Naive thymus-derived CD8-positive, alpha-beta T cell (primary cell): ENCODE measurements at places on chromosomes 7 and 10.

GRCh38 chr10:83371696-83372490, 767.4 kb upstream of the GHITM start:
- H3K4me3 ChIP-seq, result no peak overlapping the region
- H3K36me3 ChIP-seq, result no peaks in the 10 kb centered on the region
- no peaks in the 10 kb centered on the region for H3K27me3 ChIP-seq
- DNase-seq, result no peak

- H3K4me1 ChIP-seq, result no peaks in the 10 kb centered on the region
- H3K27me3 ChIP-seq, result peaks cover 16% of the 10 kb centered on the region
- no peak overlapping the region for H3K4me3 ChIP-seq
- no peak for DNase-seq
Measured at GRCh38 chr7:44318332-44318731, 7.1 kb downstream of the CAMK2B start.

GRCh38 chr7:43462836-43463235, 120.1 kb upstream of the STK17A start:
- no peak overlapping the region for H3K27ac ChIP-seq
- H3K36me3 ChIP-seq, result no peaks in the 10 kb centered on the region
- H3K27me3 ChIP-seq, result peaks cover 5% of the 10 kb centered on the region
- DNase-seq, result no peak
- H3K4me3 ChIP-seq, result no peak overlapping the region
- peaks cover 8% of the 10 kb centered on the region for H3K4me1 ChIP-seq

- no peak overlapping the region for H3K27ac ChIP-seq
- no peaks in the 10 kb centered on the region for H3K27me3 ChIP-seq
- DNase-seq, result peak; percentile 28
- no peak overlapping the region for H3K4me3 ChIP-seq
- H3K4me1 ChIP-seq, result peaks cover 12% of the 10 kb centered on the region
Measured at GRCh38 chr10:132654708-132655661, 117.4 kb downstream of the INPP5A start.

GRCh38 chr7:155263581-155264143, 34.0 kb upstream of the INSIG1 start:
- H3K27me3 ChIP-seq, result no peaks in the 10 kb centered on the region
- H3K4me3 ChIP-seq, result no peak overlapping the region
- no peak for DNase-seq

DNA sequence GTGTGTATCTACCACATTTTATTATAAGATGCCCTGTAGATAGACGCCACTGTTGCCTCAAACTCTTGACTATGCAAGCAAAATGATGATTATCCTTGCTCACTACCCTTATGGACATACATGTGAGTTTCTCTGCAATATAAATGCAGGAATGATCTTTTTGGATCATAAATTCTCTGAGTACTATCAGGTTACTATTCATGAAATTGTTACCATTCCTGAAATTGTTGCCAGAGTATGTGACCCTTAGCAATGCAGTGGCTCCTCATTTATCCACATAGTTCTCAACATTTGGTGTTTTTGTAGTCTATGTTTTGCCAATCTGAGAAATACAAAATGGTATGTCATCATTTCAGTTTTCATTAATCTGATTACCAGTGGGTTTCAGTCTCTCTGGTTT, 166.2 kb upstream of the FAM3C start:
- no peak for DNase-seq
- H3K27me3 ChIP-seq, result peaks cover 4% of the 10 kb centered on the region
- H3K4me3 ChIP-seq, result no peak overlapping the region
- no peak overlapping the region for H3K27ac ChIP-seq
- no peaks in the 10 kb centered on the region for H3K36me3 ChIP-seq

- H3K36me3 ChIP-seq, result no peaks in the 10 kb centered on the region
- no peaks in the 10 kb centered on the region for H3K27me3 ChIP-seq
- peak; percentile 37 for DNase-seq
- no peak overlapping the region for H3K4me3 ChIP-seq
Measured at GRCh38 chr10:97025613-97026242, 160.0 kb downstream of the SLIT1 start.

- H3K4me3 ChIP-seq, result no peak overlapping the region
- no peaks in the 10 kb centered on the region for H3K27me3 ChIP-seq
- H3K4me1 ChIP-seq, result no peaks in the 10 kb centered on the region
- H3K36me3 ChIP-seq, result peaks cover 8% of the 10 kb centered on the region
- no peak for DNase-seq
Measured at GRCh38 chr7:150388709-150389531, 9.8 kb downstream of the ZNF775 start.

DNA sequence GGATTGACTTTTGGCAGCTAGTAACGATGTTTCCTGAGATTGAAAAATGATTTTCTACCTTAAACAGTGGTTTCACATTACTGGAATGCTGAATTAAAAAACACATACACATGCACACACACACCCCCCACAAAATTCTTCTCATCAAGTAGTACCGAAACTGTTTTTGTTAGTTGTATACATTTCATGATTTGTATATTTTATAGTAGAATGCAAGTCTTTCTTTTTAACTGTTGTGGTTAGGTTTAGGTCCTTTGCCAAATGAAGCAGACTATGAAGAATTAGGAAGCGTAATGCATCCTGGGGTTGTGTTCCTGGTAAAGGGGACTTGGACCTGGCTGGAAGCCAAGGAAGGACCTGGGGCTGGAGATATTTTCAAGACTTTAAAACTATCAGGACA, 505.8 kb downstream of the SUGCT start:
- H3K4me1 ChIP-seq, result peaks cover 5% of the 10 kb centered on the region
- DNase-seq, result no peak
- no peak overlapping the region for H3K4me3 ChIP-seq
- no peaks in the 10 kb centered on the region for H3K36me3 ChIP-seq

- peaks cover 48% of the 10 kb centered on the region for H3K4me1 ChIP-seq
- no peaks in the 10 kb centered on the region for H3K27me3 ChIP-seq
- no peak for DNase-seq
- H3K27ac ChIP-seq, result peak overlapping the region; percentile 88
Measured at GRCh38 chr10:124672181-124672638, 72.0 kb downstream of the FAM53B start.

DNA sequence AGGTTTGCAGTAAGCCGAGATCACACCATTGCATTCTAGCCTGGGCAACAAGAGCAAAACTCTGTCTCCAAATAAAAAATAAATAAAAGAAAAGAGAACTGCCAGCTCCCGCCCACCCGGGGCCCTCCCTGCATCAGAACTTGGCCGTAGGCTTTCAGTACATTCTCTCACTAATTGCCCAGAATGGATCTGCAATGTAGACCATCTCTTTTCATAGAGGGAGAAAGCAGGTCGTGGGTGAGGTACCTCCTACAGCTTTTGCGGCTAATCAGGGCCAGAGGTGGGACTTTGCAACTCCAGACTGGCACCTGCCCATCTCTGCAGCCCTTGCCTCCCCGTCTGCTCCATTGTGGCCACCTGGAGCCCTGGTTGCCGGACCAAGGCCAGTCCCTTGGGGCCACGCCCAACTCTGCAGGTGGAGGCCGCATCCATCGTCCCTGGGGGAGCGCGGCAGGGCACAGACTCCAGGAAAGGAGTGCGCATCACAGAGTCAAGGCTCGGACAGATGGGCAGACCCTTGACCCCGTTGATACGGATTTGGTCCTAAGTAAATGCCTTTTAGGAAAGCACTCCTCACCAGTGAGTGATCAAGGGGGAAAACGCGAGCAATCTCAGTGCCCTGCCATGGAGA, 179.1 kb upstream of the SH2B2 start:
- H3K4me3 ChIP-seq, result no peak overlapping the region

DNA sequence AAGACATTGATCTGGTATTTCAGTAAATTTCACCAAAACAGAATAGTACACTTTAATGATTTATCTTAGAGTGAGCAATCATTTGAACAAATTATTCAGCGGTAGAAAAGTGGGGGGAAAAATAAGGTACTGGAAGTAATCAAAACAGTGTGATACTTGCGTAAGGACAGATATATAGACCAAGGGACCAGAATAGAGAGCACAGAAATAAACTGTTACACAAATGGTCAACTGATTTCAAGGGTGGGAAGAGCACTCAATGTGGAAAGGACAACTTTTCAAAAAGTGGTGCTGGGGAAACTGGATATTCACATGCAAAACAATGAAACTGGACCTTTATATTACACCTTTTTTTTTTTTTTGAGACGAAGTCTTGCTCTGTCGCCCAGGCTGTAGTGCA, 119.9 kb downstream of the NRBF2 start:
- no peaks in the 10 kb centered on the region for H3K27me3 ChIP-seq
- no peak overlapping the region for H3K27ac ChIP-seq
- no peak overlapping the region for H3K4me3 ChIP-seq
- peaks cover 18% of the 10 kb centered on the region for H3K36me3 ChIP-seq

- no peaks in the 10 kb centered on the region for H3K27me3 ChIP-seq
- peak overlapping the region; percentile 93 for H3K27ac ChIP-seq
- H3K36me3 ChIP-seq, result peaks cover 2% of the 10 kb centered on the region
- peak overlapping the region; percentile 78 for H3K4me3 ChIP-seq
- DNase-seq, result peak; percentile 25
Measured at GRCh38 chr10:351770-352334, 216.6 kb downstream of the ZMYND11 start.

DNA sequence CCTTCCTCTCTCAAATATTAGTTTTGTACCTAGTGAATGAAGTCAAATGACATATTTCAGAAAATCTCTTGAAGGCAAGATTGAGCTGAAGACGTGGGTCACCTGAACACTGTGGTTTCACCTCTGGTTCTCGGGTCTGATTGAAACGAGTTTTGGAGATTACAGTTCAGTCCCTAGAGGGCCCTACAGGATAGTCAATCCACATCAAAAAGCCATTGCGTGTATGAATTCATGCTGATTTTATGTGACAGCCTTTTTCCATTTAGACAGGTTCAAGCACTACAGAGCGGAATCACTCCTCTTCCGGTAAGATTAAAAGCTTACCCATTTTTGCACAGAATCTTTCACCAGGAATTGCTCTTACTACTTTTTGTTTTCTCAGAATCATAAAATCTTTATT, 62.2 kb downstream of the VIM start:
- H3K36me3 ChIP-seq, result no peaks in the 10 kb centered on the region
- H3K27me3 ChIP-seq, result peaks cover 15% of the 10 kb centered on the region
- no peak overlapping the region for H3K27ac ChIP-seq
- H3K4me1 ChIP-seq, result peaks cover 5% of the 10 kb centered on the region
- DNase-seq, result no peak

DNA sequence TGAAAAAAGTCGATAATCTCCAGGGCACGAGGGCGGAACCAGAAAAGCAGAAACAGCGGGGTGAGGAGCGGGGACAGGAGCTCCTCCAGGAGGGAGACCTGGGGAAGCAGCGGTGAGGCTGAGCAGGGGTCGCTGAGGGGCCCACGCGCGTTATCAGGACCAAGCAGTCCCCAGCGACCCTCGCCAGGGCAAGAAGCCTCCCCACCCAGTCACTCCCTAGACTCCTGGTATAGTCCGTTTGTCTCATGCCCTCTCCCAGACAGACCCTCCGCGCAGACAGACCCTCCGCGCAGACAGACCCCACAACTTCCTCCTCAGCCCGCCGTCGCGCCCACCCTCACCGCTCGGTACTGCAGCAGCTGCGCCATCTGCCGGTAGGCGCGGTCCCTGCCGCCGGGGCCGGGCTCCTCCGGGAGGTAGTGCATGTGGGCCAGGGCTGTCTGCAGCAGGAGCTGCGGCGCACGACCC, 6.3 kb downstream of the ATG9B start:
- no peaks in the 10 kb centered on the region for H3K27me3 ChIP-seq
- H3K4me1 ChIP-seq, result peaks cover 38% of the 10 kb centered on the region
- H3K36me3 ChIP-seq, result no peaks in the 10 kb centered on the region

DNA sequence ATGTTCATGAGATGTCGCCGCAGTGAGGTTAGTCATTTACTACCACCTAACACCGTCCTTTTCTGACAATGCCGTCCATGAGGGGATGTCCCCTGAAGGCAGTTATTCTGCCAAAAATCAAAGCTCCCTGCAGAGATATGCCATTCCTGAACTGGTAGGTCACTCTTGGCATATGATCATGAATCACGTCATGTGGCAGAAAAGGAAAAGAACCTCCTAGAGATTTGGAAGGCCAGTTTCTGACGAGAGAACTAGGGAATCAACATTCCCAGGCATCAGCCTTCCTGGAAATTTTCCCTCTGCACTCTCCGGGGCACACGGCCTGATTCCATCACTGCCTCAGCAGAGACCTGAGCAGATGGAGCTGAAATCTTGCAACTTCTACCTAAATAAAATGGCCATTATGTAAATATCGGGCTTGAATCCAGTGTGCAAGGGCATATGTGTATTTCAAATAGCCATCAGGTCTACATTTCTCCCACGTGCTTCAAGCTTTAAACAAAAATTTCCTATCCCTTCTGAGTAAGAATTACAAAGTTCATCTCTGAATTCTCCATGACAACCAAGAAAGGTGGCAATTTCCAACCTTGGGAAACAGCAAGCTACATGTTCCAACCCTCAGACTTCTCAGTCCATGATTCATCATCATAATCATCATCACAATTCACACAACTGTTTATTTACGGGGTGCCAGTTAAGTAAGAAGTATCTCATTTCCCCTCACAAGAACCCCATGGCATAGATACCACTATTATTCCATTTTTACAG, 46.5 kb downstream of the AMPH start:
- H3K27ac ChIP-seq, result no peak overlapping the region
- no peaks in the 10 kb centered on the region for H3K36me3 ChIP-seq
- H3K4me3 ChIP-seq, result no peak overlapping the region
- no peaks in the 10 kb centered on the region for H3K4me1 ChIP-seq

DNA sequence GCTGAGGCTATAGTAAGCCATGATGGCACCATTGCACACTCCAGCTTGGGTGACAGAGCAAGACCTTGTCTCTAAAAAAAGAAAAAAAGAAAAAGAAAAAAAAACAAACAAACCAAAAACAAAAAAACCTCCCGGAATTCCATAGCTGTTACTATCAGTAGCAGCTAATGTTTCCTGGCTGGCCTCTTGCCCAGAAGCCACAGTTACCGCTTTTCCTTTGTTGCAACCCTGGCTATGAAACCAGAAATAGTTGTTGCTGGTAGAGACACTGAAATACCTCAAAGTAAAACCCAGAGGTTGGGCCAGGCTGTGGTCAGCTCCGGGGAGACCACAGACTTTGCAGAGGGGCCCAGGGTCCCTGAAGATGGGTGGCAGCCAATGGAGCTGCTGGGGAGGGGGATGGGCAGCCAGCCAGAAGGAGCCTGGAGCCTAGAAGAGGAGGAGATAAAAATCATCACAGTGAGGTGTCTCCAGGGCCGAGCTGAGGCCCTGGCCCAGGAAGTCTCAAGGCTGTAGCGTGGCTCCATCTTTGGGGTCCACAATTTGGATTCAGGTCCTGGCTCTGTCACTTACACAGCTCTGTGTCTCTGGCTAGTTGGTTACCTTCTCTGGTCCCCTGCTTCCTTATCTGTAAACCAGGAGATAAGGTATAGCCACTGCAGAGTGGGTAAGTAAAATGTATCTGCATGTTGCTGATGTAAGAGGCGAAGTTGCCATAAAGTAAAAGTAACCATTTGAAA, 3.4 kb upstream of the CHST12 start:
- peak overlapping the region; percentile 40 for H3K4me3 ChIP-seq
- H3K27ac ChIP-seq, result peak overlapping the region; percentile 87
- H3K27me3 ChIP-seq, result no peaks in the 10 kb centered on the region
- DNase-seq, result no peak
- no peaks in the 10 kb centered on the region for H3K36me3 ChIP-seq
- H3K4me1 ChIP-seq, result peaks cover 30% of the 10 kb centered on the region
